ENCODE measurements at places on chromosomes 3 and 15.
A peak's percentile ranks its signal among the peaks of the same experiment; 100 is the strongest.

DNA sequence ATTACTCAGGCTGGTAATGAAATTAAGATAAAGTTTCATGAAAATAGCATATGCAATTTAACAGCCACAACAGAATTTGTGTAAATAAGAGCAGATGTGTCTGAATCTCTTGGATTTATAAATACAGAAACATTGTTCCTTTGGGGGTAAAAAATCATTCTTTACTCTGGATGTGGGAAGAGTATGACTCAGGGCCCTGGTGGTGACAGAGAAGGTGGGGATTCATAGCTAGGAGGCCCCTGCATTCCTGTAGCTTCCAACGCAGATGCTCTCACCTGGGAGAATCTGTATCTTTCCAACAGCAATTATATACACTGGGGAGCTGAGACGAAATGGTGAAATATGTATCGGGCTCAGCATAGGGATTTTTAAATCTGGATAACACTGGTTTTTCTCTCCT, 167.6 kb upstream of the CADPS start:
- no peak for DNase-seq

DNA sequence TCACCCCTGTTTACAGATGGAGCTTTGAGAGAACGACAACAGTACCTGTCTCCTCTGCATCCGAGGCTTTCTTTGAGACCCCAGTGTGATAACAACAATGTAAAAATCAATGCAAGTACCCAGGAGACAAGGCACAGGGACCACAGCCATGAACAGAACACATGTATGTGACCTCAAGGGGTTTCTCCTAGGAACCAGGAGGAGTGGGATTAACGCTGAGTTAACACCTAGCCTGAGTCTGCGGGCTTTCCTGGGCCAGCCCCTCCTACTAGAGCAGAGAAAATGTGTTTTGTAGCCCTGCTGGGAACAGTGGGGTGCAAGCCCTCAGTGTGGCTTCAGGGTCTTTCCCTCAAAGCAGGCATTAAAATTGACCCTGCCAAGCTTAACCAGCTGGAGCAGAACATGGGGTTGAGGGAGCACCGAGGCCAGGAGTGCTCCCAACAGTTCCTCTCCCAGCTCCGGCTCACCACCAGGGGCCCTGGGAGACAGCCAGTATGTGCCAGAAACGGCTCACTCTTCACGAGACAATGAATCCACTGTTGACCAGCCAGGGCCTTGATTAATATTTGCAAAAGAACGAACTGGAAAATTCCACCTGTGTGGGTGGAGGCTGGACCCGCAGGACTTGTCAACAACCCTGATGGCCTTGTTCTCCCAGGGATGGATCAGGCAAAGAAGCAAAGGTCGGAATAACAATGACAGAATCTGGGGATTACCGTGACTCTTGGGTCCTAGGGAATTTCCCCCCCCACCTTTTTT, 3.6 kb downstream of the CHDH start:
- peak; percentile 80 for DNase-seq

DNA sequence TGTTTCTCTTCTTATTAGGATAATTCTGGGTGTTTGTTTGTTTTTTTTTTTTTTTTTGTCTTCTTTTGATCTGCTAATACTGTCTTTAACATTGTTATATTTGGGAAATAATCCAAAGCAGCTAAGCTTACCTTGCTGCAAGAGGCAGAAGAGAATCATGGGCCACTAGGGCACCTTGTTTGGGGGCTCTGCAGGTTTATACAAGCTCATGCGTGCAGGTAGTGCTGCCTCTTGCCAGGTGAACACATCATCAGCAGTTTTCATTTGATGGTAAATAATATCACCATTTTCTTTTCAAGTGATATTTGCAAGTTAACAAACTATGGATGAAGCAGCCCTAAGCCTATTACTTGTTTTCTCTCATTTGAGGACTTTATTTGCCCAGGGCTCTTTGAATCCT, 37.9 kb downstream of the MAP3K13 start:
- no peak for DNase-seq

GRCh38 chr15:75891895-75892294, 11.8 kb upstream of the FBXO22 start:
- no peak for DNase-seq

DNA sequence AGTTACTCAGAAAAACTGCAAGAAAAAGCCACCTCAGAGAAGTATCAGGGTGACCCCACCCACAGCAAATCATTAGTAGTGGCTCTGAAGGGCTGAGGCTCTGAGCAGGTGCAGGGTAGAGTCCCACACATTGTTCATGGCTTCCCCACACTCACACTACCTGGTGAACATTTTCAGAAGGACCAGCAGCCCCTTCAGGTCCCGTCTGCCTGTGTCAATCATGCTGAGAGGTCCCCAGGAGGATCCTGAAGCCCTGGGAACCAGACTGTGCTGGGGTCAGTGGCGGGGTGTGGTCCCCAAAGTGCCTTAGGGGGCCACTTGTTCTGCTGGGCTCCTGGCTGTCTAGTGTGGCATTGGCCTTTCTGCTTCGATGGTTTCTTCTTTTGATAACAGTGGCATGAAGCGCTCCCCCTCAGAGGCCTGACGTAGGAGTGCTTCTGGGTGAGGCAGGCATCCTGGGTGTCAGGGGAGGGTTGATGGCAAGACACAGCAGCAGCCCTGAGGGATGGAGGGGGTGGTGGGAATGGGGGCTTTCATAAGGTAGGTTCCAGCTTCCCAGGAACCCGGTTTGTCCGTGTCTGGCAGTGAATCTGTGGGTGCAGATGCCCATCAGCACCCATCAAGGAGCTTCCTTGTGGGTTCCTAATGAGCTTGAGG, 19.0 kb upstream of the FANCD2 start:
- DNase-seq, result no peak

DNA sequence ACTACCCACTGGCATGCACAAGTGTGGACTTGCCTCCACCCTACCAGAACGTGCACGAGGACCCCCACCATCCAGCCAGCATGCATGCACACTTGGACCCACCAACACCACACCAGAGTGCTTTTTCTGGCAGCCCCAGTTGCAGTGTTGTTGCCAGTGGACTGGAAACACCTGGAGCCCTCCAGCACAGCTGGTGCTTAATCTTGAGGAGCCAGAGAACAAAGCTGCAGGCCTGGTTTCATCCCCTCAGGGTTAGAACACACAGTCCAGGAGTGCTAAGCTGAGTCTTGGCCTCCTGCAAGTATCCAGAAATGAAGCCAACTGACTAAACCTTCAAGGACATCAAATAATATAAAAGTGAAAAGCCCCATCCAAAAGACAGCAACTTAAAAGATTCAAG, 888.0 kb downstream of the NTRK3 start:
- no peak for DNase-seq

- DNase-seq, result no peak
These were observed 17.3 kb downstream of the CD200 start for GRCh38 chr3:112350018-112350810.

DNA sequence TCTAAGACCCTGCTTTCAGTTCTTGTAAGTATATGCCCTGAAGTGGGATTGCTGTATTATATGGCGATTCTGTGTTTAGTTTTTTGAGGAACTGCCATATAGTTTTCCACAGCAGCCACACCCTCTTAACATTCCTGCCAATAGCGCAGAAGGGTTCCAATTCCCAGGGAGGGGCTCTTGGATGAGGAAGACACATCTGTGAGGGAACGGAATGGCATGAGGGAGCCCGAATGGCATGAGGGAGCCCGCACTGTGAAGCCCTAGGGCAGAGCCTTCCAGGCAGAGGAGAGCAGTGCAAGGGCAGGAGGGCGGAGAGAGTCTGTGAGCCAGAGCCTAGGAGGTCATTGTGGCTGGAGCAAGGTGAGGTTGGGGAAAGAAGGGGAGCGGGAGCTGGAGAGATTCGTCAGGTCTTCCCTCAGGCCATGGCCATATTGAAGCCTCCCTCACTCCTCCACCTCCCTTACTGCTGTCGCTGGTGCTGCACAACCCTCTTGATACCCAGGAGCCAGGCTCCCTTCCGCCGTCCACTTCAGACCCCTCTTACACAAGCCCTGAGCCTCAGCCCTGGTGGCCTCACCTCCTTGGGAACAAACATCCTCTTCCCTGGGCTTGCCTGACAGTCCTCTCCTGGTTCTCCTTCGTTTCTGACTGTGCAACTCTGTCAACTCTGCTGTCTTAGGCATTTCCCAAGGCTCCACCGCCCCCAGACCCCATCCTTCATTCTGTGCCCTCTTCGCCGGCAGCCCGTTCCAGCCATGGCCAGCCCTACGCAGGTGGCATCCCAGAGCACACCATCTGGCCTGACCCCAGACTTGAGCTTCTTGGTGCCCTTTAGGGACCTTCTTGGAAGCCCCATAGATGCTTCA, 51.4 kb downstream of the FGD5 start:
- DNase-seq, result no peak

DNA sequence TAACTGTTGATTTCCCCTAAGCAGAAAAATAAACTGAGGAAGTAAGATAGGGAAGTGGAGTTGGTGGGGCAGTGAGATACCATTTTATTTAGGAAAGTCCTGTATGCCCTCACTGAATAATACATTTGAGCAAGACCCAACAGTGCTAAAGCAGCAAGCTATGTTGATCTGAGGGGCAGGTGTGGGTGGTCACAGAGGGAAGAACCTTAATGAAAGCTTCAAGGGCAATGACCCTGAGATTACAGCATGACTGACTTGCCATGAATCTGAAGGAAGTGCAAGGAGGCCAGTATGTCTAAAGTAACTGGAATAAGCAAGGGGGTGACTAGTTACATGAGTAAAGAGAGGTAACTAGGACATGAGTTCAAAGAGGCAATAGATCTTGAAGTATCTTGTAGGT, 159.5 kb downstream of the CD47 start:
- DNase-seq, result no peak

- no peak for DNase-seq
These were observed 53.6 kb downstream of the VGLL3 start for GRCh38 chr3:86937306-86937791.

DNA sequence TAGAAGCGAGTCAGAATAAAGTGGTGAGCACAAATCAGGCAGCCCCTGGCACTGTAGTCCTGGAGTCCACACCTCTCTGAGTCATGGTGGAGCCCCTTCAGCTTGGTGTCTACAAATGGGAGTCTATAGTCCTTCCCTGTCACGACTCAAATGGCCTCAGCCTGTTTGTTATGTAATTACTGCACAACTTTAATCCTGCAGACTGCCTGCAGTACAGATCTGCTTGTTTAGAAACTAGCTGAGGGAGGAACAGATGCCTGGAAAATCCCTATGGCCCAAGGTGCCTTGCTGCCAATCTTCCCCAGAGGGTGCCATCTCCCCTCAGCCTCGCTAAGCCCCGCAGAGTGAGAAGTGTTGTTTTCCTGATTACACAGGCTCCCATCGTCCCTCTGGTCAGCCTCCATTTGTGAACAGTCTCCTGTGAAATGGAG, 3.9 kb upstream of the CXCR6 start:
- DNase-seq, result no peak

- DNase-seq, result no peak
These were observed 10.3 kb upstream of the CD47 start for GRCh38 chr3:108100906-108101660.

DNA sequence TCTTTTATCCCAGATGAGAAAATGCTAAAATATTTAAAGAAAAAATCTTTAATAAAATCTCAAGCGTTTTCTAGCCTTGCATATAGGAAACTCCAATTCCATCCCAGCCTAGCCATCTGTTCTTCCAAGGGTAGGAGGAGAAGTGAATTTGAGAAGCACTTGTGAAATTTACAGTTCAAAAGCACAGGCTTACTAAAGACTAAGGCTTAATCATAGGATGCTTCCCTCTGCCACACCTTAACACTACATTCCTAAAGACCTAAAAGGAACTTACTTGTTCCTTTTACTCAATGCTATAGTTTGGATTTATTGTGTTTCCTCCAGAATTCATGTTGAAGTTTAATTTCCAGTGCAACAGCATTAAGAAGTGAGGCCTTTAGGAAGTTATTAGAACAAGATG, 764.8 kb upstream of the CADM2 start:
- DNase-seq, result no peak

- DNase-seq, result no peak
These were observed 26.8 kb upstream of the CSTA start for GRCh38 chr3:122298239-122298638.

- no peak for DNase-seq
These were observed 374.9 kb upstream of the LRRC3B start for GRCh38 chr3:26247712-26248111.

GRCh38 chr3:172517859-172518466, 5.3 kb downstream of the TNFSF10 start:
- no peak for DNase-seq

DNA sequence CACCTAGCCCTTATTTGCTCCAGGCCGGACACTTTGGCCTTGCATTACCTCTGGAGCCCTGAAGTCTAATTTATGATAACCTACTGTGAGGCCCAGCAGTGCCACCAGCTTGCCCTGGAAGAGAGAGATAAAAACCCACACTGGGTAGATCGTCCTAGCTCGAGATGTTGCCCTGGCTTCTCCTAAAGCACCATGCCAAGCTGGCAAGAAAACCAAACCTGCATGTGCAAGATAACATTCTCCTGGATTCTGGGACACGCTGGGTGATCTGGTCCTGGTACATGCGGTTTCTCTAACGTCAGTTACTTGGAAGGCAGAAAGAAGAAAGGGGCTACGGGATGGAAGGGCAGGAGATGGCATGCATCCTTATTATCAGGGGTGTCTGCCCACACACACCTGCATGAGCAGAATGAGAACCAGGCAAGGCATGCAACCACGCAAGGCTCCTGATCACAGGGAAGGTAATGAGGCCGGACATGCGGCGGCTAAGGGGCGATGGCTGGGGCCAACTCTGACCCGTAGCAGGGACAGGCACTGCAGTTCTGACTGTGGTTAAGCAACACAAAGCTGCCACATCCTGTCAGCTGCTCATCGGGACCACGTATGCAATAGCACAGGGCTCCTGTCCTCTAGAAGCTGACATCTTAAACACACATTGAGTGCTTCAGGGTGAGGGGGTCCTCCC, 73.0 kb downstream of the OXNAD1 start:
- DNase-seq, result no peak

- no peak for DNase-seq
These were observed 9.3 kb upstream of the GOLGB1 start for GRCh38 chr3:121758727-121759450.

DNA sequence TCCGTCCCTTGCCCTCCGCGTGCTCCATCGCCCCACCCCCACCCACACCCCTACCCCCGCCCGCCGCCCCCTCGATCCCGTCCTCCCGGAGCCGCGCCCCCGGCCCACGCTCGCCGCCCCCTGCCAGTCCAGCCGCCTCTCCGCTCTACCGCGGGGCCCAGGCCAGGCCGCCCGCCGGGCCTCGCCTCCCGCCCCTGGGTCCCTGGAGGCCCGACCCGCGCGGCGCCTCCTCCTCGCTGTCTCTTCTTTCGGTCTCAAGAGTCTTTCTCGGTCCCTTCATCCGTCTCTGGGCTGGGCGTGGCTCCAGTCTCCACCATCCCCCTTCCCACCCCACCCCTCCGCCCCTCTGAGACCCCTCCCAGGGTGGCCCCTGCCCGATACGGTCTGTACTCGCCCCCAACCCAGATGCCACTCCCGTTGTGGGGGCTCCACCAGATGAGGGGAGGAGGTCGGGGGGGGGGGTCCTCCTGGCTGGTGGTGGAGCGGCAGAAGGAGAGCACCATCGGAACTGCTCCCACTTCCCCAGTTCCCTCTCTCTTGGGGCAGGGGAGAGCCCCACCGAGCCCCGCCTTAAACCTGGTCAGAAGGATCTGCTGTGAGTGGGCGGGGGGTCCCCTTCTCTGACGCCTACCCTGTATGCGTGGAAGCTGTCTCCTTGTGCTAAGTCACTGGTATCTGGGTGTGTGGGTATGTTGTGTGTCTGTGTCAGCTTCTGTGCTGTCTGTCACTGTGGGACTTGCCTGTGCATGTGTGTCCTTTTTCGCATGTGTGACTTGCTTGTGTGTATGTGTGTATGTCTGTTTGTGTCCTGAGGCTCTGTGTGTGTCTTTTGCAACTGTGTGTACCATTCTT, 1.0 kb downstream of the PRKCD start:
- no peak for DNase-seq

All from dorsolateral prefrontal cortex (tissue), 122 donors.